ENCODE measurements at places on chromosomes 11 and 22.

DNA sequence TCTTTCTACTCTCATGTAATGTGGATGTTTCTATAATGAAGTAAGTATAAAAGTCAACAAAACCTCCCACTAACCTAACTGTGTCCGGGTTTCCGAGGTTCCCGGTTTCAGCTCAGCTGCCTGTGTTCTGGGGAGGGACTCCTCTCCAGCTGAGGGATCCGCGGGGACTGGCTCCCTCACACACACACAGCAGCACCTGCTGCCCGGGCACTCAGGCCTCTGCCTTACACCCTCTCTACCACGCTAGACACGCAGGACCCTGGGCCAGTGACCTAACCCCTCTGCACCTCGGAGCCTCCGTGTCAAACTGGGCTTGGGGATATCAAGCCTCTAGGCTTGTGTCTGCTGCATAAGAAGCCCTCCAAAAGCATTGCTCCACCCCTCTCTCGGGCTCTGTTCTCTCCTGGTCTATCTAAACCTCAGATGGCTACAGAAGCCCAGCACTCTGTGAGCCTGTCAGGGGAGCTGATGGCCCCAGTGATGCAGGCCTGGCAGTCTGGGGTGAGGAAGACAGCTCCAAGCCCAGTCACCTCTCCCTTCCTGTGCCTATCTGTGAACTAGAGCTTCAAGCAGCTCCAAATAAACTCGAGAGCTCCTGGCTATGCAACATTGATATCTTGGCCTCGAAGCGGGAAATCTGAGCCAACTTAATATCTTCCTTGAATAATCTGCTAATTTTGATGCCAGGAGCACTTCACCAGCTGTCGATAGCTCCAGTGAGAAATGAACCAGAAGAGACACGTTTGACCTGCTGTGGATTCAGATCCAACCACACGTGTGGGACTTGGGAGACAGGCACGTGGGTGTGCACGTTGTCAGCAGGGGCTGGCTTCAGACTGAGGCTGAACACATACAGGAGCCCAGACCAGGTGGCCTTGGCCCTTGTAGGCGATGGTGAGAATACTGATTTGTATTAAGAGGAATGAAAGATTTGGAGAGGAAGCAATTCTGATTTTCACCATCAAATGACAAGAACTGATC is 232.7 kb upstream of the B3GAT1 start:
- no peak for DNase-seq

- DNase-seq: no peak
Measured at GRCh38 chr11:16776711-16777612, 38.5 kb downstream of the C11orf58 start.

DNA sequence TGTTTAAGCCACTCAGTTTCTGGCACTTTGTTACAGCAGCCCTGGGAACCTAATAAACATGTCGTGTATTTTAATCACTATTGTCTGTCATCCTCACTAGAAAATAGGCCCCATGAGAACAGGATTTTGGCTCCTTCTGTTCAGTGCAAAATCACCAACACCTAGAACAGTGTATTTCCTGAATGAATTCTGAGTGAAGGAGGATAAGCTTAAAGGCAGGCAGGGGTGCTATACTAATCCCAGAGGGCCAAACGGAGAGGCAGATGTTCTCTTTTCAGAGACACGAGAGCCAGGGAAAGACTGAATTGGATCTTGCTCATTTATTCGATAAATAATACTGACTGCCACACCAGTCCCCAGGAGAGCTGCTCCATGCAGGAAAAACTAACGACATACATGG is 10.4 kb downstream of the SMCO4 start:
- no peak for DNase-seq

- no peak for DNase-seq
Measured at GRCh38 chr22:46813816-46814597, 51.6 kb downstream of the TBC1D22A start.

DNA sequence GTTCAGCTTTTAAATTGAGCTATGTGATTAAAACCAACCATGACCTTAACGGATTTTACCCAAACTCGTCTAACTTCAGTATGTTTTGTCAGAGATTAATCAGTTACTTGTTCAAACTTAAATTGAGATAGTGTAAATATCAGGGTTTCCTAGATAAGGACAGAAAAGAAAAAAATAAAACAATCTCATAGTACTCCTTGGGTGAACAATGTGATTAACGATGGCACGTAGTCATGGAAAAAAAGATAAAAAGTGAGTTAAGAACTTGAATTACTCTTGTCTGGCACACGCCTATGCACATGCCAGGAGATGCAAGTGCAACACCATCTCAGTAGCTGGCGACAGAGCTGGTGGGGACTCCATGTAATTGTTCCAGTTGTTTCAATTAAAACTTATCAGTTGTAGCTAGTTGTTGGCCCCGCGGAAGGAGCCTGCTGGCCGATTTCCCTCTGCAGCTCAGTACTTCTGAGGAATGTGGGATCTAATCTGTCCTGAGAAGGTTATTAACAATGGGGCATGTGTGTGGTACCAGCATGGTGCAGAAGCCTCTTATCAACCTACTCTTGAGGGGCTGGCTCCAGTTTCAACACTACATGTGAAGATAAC is 3.0 kb downstream of the RASSF10 start:
- DNase-seq: no peak

DNA sequence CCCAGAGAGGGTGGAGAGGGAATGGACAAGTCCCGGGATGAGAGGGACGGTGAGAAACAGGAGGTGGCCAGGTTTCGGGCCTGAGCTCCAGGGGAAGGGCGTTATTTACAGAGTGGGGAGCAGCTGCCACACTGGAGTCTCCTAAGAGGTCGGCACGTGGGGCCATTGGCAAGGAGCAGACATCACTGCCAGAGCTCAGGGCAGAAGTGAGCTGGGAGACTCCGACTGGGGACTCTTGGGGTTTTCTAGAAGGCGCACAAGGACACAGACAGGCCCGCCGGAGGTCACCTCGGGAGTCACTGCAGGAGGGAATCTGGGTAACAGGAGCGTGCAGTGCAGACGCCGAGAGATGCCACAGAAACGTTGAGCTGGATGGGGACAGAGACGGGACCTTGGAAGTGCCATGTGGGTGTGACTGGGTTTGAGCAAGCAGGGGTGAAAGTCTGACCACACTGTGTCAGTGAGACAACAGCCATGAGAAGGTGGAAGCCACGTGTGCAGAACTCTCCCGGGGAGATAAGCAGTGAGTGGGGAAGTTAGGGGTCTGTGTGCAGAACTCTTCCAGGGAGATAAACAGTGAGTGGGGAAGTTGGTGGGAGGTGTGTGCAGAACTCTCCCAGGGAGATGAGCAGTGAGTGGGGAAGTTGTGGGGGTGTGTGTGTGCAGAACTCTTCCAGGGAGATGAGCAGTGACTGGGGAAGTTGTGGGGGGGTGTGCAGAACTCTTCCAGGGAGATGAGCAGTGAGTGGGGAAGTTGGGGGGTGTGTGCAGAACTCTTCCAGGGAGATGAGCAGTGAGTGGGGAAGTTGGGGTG is 187.5 kb downstream of the SHANK2 start:
- no peak for DNase-seq

GRCh38 chr11:20093775-20094174 is 66.5 kb downstream of the DBX1 start:
- no peak for DNase-seq
